ENCODE measurements at places on chromosomes 12 and 14. TPM values are rescaled to one million over a fixed set of nuclear protein-coding genes. Genes with fewer than 3 reads are reported as not detected.

DNA sequence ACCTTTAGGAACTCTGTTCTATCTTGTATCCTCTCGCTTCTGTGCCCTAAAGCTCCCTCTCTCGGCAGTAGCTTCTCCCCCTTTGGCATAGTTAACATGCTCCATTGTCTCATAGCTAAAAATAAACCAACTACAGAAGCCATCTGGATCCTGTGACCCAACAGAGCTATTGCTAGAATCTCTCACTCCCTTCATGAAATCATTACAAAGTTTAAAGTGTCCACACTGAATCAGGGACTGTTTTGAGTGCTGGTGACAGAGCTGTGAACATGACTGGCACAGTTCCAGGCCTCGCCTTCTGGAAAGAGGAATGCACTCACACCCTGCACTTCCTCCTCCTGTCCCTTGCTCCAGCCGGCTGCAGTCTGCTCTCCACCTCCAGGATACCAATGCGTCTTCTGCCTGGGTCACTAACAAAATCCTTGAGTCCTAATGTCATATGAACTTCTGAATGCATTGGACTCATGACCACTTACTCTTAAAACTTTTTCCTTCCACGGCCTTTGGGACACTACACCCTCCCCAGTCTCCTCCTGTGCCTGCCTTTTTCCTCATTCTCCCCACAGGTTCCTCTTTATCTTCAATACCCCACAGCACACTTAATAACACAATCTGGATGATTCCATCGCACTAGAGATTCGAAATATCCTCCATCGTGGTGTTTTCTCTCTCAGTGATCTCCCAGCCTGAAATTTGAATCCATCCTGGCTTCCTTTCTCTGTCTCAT lies 13.2 kb downstream of the PLBD1 start:
- peak; percentile 84 for DNase-seq
- H3K36me3 ChIP-seq = no peaks in the 10 kb centered on the region
- peak overlapping the region; percentile 13 for H3K27ac ChIP-seq
- H3K27me3 ChIP-seq = no peaks in the 10 kb centered on the region
- H3K4me1 ChIP-seq = peaks cover 7% of the 10 kb centered on the region
- peak overlapping the region; percentile 43 for H3K4me3 ChIP-seq

DNA sequence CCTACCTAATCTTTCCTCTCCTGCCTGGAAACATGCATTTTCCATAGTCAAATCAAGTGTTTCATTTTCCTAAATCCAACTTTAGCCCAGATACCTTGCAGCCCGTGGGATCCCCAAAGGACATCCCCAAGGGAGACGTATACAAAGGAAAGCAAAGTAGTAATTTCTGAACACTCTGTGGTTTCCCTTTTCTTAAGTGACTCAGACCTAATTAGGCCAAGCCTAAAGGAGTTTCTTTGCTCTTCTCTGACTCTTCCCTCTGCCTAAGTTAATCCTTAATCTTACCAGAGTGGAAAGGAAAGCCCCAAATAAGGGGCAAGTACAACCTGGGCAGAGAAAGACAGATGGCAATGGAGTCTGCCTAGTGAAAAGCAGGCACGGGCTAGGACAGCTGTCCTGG lies 250.3 kb downstream of the SPTSSA start:
- H3K27me3 ChIP-seq = no peaks in the 10 kb centered on the region
- H3K4me1 ChIP-seq = no peaks in the 10 kb centered on the region
- no peaks in the 10 kb centered on the region for H3K36me3 ChIP-seq
- no peak overlapping the region for H3K27ac ChIP-seq

- no peaks in the 10 kb centered on the region for H3K4me1 ChIP-seq
- H3K4me3 ChIP-seq = no peak overlapping the region
- DNase-seq = no peak
- no peak overlapping the region for H3K27ac ChIP-seq
Observed at GRCh38 chr12:99804715-99805114, 157.2 kb downstream of the GARIN6 start.

- H3K36me3 ChIP-seq = peaks cover 42% of the 10 kb centered on the region
- H3K27ac ChIP-seq = peak overlapping the region; percentile 92
- H3K4me3 ChIP-seq = peak overlapping the region; percentile 99
- DNase-seq = no peak
Observed at GRCh38 chr12:122265886-122266229, 436 bp downstream of the VPS33A start.

- peaks cover 66% of the 10 kb centered on the region for H3K4me1 ChIP-seq
- peaks cover 20% of the 10 kb centered on the region for H3K36me3 ChIP-seq
- peak overlapping the region; percentile 69 for H3K4me3 ChIP-seq
- DNase-seq = peak; percentile 78
- peak overlapping the region; percentile 58 for H3K27ac ChIP-seq
Observed at GRCh38 chr12:42326541-42327226, 717 bp downstream of the PPHLN1 start.

DNA sequence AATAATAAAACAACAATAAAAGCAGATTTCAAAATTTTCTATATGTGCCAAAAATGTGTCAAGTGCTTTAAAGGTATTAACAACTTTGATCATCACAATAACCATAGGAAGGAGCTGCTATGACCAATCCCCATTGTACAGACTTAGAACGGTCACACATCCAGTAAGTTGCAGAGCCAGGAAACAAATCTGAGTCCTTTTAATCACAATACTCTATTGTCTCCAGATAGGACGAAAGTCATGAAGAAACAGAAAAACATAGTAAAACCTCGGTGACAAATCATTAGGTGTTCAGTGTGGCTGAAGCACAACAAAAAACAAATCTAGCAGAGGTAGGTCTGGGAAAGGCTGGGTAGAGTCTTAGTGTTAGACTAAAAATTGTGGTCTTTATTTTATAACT lies 178.8 kb downstream of the GRIP1 start:
- no peak for DNase-seq
- H3K4me1 ChIP-seq = no peaks in the 10 kb centered on the region
- no peak overlapping the region for H3K4me3 ChIP-seq
- no peaks in the 10 kb centered on the region for H3K36me3 ChIP-seq
- H3K27me3 ChIP-seq = no peaks in the 10 kb centered on the region
- H3K27ac ChIP-seq = no peak overlapping the region

DNA sequence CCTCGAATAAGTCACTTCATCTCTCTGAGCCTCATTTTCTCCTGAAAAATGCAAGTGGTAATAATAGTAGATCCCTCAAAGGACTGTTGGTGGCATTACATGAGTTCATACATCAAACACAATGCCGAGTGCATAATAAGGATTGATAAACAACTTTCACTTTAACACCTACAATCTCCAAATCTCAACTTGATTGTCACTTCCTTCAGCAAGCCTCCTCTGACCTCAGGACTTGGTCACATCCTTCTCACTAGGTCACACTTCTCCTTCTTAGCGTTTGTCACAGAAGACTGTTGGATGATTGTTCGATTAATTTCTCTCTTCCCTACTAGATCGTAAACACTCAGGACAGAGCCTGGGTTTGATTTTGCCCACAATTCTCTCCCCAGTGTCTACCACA lies 7.9 kb upstream of the PRKAB1 start:
- no peaks in the 10 kb centered on the region for H3K4me1 ChIP-seq
- DNase-seq = no peak
- no peak overlapping the region for H3K4me3 ChIP-seq
- no peak overlapping the region for H3K27ac ChIP-seq
- H3K27me3 ChIP-seq = no peaks in the 10 kb centered on the region

- no peak for DNase-seq
- H3K4me1 ChIP-seq = no peaks in the 10 kb centered on the region
- no peaks in the 10 kb centered on the region for H3K36me3 ChIP-seq
- no peak overlapping the region for H3K27ac ChIP-seq
- no peaks in the 10 kb centered on the region for H3K27me3 ChIP-seq
- H3K4me3 ChIP-seq = no peak overlapping the region
Observed at GRCh38 chr12:102643879-102644575, 163.7 kb upstream of the IGF1 start.

GRCh38 chr12:88763536-88764100 lies 183.3 kb upstream of the KITLG start:
- no peaks in the 10 kb centered on the region for H3K27me3 ChIP-seq
- no peak for DNase-seq
- no peak overlapping the region for H3K4me3 ChIP-seq
- no peak overlapping the region for H3K27ac ChIP-seq
- no peaks in the 10 kb centered on the region for H3K4me1 ChIP-seq
- no peaks in the 10 kb centered on the region for H3K36me3 ChIP-seq

DNA sequence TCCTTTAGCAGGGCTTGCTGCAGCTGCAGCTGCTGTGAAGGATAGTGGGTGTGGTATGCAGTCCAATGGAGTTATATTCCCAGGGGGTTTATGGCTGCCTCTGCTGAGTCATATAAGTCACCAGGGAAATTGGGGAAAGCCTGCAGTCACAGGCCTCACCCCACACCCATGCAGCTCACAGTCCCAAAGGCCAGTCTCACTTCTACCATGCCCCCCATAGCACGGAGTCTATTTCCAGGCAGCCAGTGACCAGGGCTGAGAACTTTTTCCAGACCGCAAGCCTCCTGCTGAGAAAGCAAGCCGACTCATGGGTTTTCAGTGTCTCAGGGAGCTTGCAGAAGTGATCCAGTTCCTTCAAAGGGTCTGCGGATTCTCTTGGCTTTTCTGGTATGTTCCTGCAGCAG lies 322.4 kb upstream of the CLEC14A start:
- H3K27me3 ChIP-seq = no peaks in the 10 kb centered on the region
- no peak for DNase-seq
- H3K27ac ChIP-seq = no peak overlapping the region
- H3K4me3 ChIP-seq = no peak overlapping the region
- no peaks in the 10 kb centered on the region for H3K4me1 ChIP-seq
- no peaks in the 10 kb centered on the region for H3K36me3 ChIP-seq

GRCh38 chr14:59215322-59215721 lies 26.9 kb downstream of the DAAM1 start:
- no peaks in the 10 kb centered on the region for H3K27me3 ChIP-seq
- H3K4me3 ChIP-seq = no peak overlapping the region
- no peak for DNase-seq
- peaks cover 4% of the 10 kb centered on the region for H3K4me1 ChIP-seq

GRCh38 chr12:120844768-120845449 lies 59.2 kb downstream of the SPPL3 start:
- peaks cover 49% of the 10 kb centered on the region for H3K4me1 ChIP-seq
- H3K4me3 ChIP-seq = no peak overlapping the region
- no peak for DNase-seq
- no peak overlapping the region for H3K27ac ChIP-seq

DNA sequence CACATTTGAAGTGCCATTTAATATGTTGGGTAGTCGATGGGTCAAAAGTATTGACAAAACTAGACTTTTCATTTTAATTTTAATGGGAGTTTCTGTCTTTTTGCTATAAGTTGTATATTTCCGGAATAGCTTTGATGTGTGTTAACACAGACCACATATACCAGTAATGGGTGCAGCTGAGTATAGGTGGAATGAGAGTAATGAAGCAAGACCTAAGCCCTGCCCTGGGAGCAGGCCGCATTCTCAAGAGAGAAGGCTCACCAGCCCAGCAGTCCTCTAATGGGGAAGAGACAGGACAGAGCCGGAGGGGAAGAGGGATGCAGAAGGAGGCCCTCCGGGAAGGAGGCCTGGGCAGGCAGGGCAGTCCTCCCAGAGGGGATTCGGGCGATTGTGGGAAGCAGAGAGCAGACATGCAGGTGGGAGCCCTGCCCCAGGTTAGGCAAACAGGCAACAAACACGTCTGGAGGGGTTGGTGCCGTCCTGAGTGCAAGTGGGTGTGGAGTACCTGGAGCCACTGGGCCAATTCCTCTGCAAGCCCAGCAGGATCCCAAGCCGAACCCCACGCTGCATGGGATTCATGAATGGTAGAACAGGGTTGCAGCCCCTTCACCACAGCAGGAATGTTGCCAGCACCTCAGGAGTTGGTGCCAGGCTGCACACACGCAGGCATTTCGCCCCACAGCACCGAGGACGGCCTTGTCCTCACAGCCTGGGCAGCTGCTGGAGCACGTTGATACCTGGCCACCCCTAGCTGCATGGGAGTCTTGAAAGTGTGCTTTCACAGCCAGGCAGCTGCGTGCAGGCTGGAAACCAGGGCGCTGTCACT lies 7.8 kb downstream of the CKB start:
- peak; percentile 51 for DNase-seq
- H3K27ac ChIP-seq = no peak overlapping the region
- H3K27me3 ChIP-seq = no peaks in the 10 kb centered on the region
- peaks cover 13% of the 10 kb centered on the region for H3K4me1 ChIP-seq
- peaks cover 6% of the 10 kb centered on the region for H3K36me3 ChIP-seq

DNA sequence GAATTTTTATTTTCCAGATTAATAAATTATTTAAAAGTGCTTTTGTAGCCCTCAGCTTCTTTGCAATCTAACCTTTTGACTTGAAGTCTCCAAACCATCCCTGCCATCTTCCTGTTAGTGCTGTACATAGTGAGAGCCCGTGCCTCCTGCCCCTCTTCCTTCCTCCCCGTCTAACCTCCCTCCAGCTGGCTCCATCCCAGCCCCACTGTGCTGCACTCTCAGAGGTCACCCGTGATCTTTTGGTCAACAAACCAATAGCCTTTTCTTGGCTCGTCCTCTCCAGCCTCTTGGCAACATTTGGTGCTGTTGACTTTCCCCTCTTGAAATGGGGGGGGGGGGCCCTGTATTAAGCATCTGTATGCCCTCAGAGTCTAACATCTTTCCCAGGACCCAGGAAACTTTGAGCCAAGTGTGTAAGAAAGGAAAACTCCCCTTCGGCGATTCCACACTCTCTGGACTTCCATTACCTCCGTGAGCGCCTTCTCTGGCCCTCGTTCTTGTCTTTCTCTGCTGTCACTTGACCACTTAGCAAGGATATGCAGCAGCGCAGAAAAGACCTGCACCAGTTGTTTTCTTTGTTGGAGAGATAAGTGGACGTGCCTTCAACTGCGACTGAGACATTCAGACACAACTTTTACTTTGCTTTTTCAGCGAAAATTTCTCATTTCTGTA lies 44.1 kb downstream of the FBXW8 start:
- no peak for DNase-seq
- H3K4me1 ChIP-seq = no peaks in the 10 kb centered on the region
- H3K4me3 ChIP-seq = no peak overlapping the region
- no peaks in the 10 kb centered on the region for H3K27me3 ChIP-seq

DNA sequence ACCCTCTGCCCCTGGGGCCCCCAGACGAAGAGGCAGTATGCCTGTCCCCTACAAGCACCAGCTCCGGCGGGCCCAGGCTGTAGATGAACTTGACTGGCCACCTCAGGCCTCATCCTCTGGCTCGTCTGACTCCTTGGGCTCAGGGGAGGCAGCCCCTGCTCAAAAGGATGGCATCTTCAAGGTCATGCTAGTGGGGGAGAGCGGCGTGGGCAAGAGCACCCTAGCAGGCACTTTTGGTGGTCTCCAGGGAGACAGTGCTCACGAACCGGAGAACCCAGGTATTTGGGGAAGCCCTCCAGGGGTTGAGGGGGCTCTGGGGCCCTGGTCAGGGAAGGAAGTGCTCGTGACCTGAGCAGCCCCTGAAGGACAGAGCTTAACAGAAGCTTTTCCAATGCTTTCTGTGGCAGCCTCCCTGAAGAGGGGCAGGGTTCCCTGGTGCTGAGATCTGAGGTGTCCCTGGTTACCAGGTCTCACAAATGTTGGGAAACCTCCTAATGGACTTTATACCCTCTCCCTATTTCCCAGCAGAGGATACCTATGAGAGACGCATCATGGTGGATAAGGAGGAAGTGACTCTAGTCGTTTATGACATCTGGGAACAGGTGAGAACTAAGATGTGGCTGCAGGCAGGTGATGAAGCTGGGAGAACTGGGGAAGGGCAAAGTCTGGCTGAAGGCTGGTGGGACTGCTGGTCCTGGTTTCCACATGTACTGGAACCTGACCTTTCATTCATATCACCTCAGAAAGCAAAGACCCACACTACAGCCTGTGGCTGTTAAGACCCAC lies 1.9 kb downstream of the REM2 start:
- no peak for DNase-seq
- H3K27me3 ChIP-seq = no peaks in the 10 kb centered on the region
- peaks cover 49% of the 10 kb centered on the region for H3K4me1 ChIP-seq

The LTBR gene
- 118 TPM for total RNA-seq

The CEBPE gene
- 9.6 TPM for total RNA-seq

The PPFIA2 gene
- total RNA-seq = 0.34 TPM

The PIANP gene
- not detected for total RNA-seq

All from spleen (tissue), 13 donors.